Smooth muscle cell of trachea (primary cell): ENCODE measurements at places on chromosomes 2 and 18. TPM values are rescaled to one million over a fixed set of nuclear protein-coding genes. Genes with fewer than 3 reads are reported as not detected.

Gene ELOA2
- not detected in 2 replicates for total RNA-seq

Gene ARHGEF4
- total RNA-seq, result 1.3 and 4.0 TPM in 2 replicates

Gene CGREF1
- total RNA-seq, result 3.6 and 6.1 TPM in 2 replicates

Gene IL1R2
- total RNA-seq, result 0.83 TPM in 1 of 2 replicates, not detected in the other

Gene FSHR
- not detected in 2 replicates for total RNA-seq

Gene IL36G
- not detected in 2 replicates for total RNA-seq

Gene OR6B2
- 0.17 TPM in 1 of 2 replicates, not detected in the other for total RNA-seq

Gene GALR1
- under 0.01 TPM in 1 of 2 replicates, not detected in the other for total RNA-seq

Gene LINC00305
- total RNA-seq, result not detected in 2 replicates
